Prostate gland (tissue), 2 donors: ENCODE measurements at places on chromosomes 2 and 18. TPM values are rescaled to one million over a fixed set of nuclear protein-coding genes. Genes with fewer than 3 reads are reported as not detected.

GRCh38 chr2:15727396-15728244 is 136.0 kb downstream of the DDX1 start:
- DNase-seq = no peak

GRCh38 chr18:63850020-63850419 is 37.5 kb upstream of the SERPINB2 start:
- DNase-seq = peak; percentile 23

DNA sequence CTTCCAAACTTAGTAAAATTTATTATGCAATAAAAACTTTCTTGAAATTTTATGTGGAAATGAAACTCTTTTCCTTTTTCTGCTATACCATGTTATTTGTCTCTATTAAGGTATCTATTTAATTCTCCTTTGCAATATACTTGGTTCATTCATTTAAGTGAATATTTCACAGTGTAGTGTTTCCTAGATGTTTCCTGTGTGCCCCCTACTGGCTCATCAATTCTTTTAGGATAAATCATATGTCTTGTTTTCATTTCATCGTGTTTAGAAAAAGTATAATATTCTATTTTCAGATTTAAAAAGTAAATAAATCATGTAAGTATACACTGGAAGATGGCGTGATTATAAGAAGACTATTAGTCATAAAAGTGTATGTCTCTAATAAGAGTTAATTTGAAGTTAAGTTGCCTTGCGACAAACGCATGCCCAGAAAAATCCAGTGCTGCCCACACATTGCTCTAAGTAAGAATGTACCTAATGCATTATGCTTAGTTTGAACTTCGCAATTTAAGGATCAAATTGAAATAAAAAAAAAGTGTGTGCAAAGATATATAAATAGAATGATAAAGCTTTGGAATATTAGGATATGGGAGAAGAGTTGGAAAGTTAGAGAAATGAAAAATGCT is 525.4 kb downstream of the KCNJ3 start:
- DNase-seq = no peak

DNA sequence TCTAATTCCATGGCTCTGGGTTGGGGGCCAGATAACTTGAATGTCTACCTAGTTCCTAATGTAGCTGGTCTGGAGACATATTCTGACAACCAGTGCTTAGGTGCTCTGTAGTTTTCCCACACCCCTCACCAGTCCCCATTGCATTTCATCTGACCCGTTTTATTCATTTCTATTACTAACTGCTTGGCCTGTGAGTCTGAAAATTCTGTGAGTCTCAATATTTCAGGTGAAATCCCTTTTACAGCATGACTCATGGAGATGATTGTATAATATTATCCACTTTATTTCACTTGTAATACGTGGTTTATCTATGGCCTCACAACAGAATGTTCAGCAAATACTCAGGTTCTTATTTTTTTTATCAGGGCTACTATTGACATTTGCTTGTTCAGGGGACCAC is 103.7 kb upstream of the UGP2 start:
- DNase-seq = no peak

DNA sequence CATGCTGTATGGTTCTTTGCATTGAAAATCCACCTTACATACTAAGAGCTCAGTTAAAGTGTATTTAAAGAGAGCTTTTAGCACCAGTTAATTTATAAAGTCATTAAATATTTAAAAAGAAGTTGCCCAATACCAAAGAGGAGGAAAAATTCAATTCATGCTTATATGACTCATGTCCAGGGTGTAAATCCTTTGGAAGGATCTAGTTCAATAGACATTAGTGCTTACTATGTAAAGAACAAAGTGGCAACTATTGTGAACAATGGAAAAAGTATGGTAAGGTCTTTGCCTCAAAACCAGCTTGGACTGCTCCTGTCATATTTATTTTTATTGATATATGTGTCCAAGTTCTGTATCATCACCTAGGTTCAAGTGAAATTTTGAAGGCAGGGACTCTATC is 90.5 kb downstream of the SCN9A start:
- no peak for DNase-seq

DNA sequence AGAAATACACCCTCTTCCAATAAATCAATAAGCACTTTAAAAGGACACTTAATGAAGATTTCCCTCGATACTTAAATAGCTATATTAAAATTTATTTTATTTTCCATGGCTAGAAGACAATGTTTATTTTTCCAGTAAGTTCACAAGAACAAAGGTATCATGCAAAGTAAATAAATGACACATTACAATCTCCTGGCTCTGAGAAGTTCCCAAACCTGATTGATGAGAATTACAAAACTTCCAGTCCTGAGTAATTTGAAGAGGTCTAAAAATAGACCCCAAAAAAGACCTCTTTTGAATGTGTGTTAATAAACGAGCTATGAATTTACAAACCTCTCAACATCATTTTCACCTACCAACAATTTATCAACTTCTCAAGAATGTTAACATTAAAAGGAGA is 1.5 kb upstream of the PEX13 start:
- peak; percentile 69 for DNase-seq

GRCh38 chr2:77469106-77469505 is 53.1 kb downstream of the LRRTM4 start:
- DNase-seq = no peak

The CYRIA gene
- total RNA-seq = 6.5 TPM
